ENCODE measurements at places on chromosomes 2 and 18.
A peak's percentile ranks its signal among the peaks of the same experiment; 100 is the strongest.

- no peak for DNase-seq
These were observed 62.1 kb downstream of the SCN3A start for GRCh38 chr2:165141601-165142354.

DNA sequence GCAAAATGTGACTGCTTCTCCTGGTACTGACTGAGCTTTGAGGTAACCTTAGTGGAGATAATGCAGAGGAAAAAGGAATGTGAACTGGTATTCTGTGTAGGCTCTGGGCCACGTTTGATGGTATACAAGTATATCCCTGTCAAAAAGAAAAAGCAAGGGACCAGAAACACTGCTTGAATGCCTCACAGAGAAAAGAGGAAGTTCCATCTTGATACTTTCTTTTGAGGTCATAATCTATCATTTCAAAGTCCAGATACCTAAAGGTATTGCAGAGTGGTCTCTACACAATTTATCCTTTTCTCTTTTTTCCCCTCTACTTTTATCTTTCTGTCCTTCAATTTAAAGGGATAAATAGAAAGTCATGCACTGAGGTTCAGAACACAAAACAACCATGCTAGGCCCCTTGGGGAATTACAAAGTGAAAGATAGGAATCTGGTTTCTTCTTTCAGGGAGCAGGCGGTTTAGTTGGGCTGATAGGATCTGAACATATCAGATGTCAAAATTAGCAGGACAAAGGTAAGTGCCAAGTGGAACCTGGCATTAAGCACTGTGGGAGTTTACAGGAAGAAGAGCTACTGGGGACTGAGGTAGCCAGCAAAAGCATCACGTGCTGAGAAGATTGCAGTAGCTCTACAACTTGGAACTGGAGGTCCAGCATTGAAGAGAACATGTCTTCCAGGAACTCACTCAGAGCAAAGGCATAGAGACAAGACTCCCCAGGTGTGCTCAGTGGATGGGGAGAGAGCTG is 121.2 kb downstream of the LYPD6 start:
- DNase-seq = no peak

DNA sequence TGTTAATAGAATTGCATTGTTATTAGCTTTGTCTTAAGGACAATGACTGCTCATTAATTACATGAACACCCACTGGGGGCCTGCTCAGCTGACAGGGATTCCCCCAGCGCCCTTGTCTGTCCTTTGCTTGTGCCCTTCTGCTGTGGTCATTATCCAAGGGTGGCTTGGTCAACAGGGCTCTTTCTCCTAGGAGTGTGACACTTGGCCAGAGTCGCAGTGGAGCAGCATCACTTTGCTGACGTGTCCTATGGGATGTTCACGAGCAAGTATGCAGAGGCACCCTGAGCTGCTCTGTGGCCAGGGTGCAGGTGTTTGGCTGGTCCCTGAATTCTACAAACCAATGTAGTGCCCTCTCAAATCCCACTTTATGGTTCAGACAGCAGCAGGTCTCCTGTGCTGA is 46.0 kb downstream of the PTGR3 start:
- DNase-seq = no peak

DNA sequence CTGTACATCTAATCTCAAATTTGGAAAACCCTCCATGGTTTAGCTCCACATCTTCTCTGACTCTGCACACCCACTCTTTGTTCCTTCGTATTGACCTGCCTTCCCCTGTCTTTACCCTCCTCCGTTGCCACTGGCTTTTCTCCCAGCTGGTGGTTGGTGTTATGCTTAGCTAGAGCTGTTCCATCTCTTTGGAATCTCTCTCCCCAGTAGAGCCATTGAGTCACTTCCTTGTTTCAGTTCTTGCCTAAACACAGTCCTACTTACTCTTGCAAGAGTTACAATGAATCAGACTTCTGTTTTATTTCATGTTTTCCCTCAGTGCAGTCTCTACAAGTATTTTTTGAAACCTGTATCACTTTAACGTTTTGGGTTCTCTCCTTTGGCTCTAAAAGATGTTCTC is 263.9 kb downstream of the LTBP1 start:
- peak; percentile 35 for DNase-seq

- no peak for DNase-seq
These were observed 114.8 kb downstream of the NEB start for GRCh38 chr2:151619337-151619989.

DNA sequence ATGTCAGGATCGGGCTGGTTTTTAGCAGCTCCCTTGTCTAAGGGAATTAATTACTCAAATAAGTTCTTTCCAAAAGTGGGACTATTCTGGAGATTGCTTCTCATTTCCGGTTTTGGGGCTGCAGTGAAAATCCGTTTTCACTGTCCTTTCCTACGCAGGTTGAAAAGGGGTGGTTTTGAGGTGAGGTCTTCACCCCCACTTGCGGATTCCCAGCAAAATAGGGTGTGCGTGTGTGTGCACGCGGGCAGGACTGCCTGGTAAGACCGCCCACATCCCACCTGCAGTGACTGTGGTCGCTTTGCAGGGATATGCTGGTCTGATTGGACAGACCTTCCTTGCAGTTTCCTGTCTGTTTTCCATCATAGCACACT is 472 bp upstream of the PLEKHM3 start:
- DNase-seq = no peak

- DNase-seq = no peak
These were observed 128.6 kb downstream of the RGPD3 start for GRCh38 chr2:106339609-106340008.

- no peak for DNase-seq
These were observed at the start of gene HOXD1 for GRCh38 chr2:176187899-176188773. Gene HOXD1 (plus strand): TSS chr2:176188668. CDS start chr2:176188802, 134 bp downstream.
